DMS79 (cell line): ENCODE measurements at places on chromosomes 5 and 9.

GRCh38 chr5:163914910-163915309, 409.5 kb downstream of the MAT2B start:
- DNase-seq, result no peak

GRCh38 chr9:26650325-26650724, 242.3 kb downstream of the CAAP1 start:
- no peak for DNase-seq

- no peak for DNase-seq
Observed at GRCh38 chr9:8822667-8823025, 1023.1 kb upstream of the DMAC1 start.

DNA sequence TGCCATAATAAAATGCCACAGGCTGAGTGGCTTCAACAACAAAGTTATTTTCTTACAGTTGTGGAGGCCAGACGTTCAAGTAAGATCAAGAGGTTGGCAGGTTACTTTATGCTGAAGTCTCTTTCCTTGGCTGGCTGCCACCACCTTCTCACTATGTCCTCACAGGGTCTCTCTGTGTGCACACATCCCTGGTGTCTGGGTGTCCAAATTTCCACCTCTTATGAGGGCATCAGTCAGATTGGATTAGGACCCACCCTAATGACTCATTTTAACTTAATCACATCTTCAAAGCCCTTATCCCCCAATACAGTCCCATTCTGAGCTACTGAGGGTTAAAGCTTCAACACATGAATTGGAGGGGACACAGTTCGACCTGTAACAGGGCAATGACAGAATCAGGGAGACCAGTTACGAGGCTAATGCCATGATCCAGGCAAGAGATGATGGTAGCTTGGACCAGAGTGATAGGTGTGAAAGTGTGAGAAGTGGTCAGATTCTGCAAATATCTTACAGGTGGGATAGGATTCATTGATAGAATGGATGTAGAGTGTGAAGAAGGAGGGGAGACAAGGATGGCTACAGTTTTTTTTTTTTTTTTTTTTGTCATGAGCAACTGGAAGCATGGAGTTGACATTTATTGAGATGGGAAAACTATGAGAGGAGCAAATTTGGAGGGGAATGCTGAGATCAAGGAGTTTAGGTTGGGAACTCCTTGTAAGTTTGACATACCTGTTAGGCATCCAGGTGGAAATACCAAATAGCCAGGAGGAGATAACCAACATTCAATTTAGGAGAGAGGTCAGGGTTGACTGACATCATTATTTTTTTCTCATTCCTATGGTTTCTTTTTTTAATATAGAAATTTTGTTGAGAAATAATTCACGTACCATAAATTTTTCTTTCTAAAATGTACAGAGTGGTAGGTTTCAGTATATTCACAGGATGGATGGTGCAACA, 39.6 kb upstream of the FGF1 start:
- no peak for DNase-seq

DNA sequence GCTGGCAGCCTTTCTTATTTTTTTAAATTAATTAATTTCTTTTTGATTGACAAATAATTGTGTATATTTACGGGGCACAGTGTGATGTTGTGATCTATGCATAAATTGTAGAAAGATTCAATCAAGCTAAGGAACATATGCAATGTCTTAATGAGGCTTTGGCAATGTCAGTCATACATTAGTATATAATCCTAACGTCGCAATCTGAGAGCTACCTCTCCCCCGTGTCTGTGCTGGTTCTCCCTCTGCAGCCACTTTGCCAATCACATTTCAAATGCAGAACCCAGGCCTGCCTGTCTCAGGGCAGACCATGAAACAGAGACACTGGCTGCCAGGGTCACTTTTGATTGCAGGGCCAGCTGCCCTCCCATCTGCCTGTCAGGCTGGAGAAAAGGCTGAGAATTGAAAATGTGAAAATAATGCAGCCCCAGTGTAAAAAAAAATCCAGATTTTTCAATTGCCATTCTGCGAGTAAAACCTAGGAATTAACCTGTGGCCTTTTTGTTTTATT, 56.3 kb downstream of the SLC24A2 start:
- no peak for DNase-seq

DNA sequence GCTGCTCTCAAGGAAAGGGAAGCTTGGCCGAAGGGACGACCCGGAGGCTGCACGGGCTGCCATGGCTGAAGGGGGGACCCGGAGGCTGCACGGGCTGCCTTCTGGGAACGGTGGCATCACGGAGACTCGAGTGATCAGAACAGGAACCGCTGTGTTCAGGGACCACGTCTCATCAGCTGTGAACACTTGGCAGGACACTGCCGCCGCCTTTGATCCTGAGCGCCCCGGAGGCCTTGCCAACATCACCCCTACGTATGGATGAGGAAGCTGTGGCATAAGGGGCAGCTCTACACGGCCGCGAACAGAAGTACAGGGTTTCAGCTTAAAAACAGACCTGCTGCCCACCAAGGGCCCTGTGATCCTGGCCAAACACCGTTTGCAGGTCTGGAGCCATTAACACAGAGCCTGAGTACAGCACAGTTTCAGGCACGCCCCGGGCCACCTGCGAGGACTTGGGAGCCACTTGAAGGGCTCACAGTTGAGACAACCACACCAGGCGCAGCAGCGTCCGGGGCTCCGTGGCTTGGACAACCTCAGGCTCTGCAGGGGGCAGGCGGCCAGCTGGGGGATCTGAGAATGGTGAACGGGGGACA, 23.9 kb upstream of the TERT start:
- DNase-seq, result peak; percentile 39

GRCh38 chr5:107670932-107671741, at the start of gene EFNA5:
Gene EFNA5 (minus strand): TSS chr5:107670937.
- DNase-seq, result no peak

DNA sequence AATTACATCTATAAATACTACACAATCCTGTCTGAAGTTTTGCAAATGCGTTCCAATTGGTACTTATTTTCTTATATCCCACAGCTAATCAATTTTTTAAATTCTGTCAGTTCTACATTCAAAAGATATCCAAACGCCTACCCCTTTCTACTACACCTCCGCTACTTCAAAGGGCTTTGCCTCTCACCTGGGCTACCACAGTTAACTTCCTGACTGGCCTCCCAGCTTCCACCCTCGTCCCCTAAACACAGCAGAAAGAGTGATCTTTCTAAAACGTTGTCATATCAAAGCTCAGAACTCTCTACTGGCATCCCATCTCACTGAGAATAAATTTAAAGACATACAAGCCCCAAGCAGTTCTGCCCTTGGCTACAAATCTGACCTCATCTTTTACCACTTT, 32.3 kb upstream of the NIPBL start:
- DNase-seq, result no peak

- DNase-seq, result no peak
Observed at GRCh38 chr9:17962747-17963146, 383.9 kb downstream of the SH3GL2 start.

GRCh38 chr5:55232271-55232984, 980 bp downstream of the CCNO start:
- peak; percentile 5 for DNase-seq

- no peak for DNase-seq
Observed at GRCh38 chr5:66967102-66967501, 229.5 kb downstream of the CD180 start.

GRCh38 chr5:76620166-76620565, 3.0 kb downstream of the F2RL2 start:
- DNase-seq, result no peak

GRCh38 chr5:131230406-131230805, 33.4 kb upstream of the CDC42SE2 start:
- DNase-seq, result no peak

DNA sequence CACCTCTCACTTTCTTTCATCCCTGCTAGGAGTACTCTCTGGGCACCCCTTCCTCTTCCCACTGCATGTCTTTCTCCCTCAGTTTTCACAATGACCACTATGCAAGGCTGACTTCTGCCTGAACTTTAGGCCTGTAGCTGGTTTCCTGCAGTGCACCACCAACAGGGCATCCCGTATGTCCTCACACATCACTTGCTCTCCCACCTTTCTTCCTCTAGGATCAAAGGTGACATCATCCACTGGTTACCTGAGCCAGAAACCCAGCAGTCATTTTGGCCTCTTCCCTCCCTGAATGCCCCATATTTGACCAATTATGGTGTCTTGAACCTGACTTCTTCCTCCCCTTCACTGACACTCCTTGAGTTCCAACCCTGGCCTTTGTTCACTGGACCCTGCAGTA, 8.5 kb downstream of the GAS1 start:
- DNase-seq, result no peak

GRCh38 chr9:27351438-27351837, 54.5 kb upstream of the EQTN start:
- no peak for DNase-seq

DNA sequence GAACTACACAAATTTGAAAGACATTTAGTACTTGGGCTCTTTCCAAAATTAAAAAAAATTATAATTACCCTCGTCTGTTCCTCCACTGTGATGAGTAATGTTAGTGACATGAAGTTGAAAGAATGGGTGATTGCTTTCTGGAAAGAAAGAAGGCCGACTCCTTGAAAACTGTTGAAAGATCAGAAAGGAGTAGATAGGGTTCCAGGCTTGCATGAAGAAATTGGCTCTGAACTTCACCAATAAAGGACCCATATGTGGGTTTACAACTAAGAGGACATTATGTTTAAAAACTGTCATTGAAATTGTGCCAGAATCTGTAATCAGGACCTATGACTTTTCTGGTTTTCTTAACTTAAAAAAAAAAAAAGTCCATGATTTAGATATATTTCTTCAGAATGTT, 20.7 kb upstream of the MOCS2 start:
- DNase-seq, result no peak

DNA sequence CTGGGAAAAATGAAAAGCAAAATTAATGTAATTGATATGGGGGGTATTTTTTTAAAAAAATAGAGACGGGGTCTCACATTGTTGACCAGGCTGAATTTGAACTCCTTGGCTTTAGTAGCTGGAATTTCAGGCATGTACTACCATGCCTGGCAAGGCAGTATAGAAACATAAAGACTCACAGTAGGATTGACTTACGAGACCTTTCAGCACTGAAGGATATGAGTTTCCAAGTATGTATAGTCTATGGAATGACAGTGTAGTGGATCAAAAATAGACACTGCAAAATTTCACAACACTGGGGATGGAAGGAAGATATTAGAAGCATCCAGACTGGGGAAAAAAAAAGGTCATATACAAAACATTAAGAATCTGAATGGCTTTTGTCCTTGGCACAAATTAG, 6.8 kb downstream of the DCP2 start:
- DNase-seq, result no peak

DNA sequence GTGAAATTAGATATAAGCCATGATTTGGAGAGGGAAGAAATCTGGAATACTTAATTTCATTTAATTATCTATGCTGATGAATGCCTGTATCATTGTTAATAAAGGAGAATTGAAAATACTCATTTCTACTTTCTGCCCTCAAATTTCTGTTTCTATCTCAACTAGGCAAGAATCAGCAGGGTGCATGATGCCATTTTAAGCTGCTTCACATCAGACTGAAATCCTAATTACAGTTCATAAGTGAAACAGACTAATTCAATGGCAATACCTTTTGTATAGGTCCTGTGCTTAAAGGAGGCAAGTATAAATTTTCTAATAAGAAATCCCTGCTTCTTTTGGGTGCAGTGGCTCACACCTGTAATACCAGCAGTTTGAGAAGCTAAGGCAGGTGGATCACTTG, 22.3 kb upstream of the TAL2 start:
- no peak for DNase-seq

- DNase-seq, result peak; percentile 95
Observed at GRCh38 chr9:130870491-130871381, 25.9 kb downstream of the QRFP start.

DNA sequence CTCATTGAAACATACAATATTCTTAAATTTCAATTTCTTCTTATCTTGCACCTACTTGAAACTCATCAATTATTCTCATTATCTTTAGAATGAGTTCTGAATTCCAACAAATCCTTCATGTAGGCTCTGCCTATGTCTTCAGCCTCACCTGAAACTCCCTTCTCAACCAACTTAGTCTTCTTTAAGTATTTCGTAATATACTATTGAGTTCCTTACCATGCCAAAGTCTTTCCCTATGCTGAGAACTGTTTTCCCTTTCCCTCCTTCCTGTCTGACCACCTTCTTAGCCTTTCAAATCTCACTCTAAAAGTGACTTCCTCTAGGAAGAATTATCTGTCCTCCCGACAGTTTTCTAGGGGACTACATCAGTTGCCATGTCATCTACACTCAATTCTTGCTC, 50.9 kb upstream of the ZFAND5 start:
- DNase-seq, result no peak

DNA sequence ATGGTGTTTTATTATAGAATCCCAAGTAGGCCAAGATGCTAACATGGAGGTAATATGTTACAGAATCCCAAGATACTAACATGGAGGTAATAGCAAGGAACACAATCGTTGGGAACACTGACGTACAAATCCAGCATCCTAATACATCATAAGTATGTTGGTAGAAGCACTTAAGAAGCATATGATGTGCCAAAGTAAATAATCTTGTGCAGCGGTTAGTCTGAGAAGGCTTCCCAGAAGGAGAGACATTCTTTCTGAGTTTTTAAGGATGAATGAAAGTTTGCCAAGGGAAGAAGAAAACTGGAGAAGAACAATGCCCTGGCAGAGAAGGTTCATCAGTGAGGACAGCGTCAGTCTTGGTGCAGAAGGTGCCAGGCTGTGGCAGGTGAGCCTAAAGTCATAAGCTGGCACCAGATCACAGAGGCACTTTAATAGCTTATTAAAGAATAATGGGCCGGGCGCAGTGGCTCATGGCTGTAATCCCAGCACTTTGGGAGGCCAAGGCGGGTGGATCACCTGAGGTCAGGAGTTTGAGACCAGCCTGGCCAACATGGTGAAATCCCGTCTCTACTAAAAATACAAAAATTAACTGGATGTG, 294.5 kb upstream of the PIK3R1 start:
- DNase-seq, result no peak

DNA sequence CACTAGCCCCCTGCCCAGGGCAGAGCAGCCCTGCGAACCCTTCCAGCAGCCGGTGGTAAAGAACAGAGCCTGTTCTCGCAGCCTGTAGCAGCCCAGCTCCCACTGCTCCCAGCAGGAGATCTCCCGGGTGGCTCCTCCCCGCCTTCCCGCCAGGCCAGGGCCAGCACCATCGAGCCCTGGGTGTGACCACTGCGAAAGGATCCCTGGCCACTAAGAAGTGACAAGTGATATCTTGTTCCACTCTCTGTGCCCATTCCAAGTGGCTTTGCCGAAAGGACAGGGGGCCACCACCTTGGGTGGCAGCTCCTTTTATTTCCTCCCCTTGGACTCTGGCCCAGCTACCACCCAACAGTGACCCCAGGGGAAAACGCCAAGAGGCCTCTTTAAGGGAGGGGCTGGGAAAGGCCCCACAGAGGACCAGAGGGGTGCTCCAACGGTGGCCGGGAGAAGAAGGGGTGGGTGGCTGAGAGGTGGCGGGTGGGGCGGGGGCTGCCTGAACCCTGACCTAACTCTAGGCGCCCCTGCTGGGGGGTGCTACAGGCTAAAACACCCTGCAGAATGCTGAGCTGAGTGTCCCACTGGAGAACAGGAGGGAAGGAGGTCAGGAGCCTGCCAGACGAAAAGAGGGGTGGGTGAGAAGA, 1.6 kb downstream of the NACC2 start:
- no peak for DNase-seq
